Urinary bladder (tissue), 4 donors: ENCODE measurements at places on chromosomes 16 and 17. TPM values are rescaled to one million over a fixed set of nuclear protein-coding genes. Genes with fewer than 3 reads are reported as not detected.

DNA sequence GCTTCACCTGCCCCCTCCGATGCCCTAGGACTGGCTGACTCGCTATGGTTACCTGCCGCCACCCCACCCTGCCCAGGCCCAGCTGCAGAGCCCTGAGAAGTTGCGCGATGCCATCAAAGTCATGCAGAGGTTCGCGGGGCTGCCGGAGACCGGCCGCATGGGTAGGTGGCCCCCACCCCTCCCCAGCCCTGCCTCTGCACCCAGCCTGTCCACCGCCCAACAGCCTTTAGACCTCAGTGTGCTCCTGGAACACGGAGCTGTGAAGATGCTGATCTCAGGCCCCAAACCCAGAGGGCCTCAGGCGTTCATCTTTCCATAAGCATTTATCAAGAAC, 993 bp downstream of the MMP25 start:
- DNase-seq: no peak

GRCh38 chr16:88065747-88066142, 114.5 kb downstream of the BANP start:
- DNase-seq: no peak

GRCh38 chr17:14427900-14428647, 127.2 kb downstream of the HS3ST3B1 start:
- DNase-seq: no peak

DNA sequence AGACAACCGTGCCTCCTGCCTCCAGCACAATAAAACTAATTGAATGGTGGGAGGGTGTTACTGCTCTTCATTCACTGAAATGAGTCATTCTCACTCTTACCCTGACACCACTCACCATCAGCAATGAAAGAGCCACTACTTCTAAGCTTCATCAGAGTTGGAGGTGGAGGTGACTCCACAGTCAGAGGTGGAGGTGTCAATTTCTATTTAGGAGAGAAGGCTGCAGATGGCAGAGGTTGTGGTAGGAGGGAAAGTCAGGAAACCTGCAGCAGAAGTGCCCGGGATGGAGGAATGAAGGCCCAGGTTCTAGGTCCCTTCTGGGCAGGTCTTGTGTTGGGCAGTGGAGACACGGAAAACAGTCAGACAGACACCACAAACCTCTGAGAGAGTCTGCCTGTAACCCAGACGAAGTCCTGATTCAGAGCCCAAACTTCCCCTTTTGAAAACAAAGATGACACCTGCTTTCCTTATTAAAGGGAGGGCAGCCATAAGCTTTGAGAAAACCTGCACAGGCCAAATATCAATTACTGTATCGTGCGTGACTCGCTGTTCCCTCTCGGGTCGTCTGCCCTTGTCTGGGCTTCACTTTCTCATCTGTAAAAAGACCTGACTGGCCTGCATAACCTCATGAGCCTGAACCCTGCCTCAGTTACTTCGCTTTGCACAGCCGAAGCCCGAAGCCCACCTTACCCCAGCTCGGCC, 668 bp downstream of the ATPAF2 start:
- no peak for DNase-seq

The TP53TG3F gene
- not detected for polyA plus RNA-seq

The ABCA6 gene
- 35.9 TPM for polyA plus RNA-seq

The NEUROD2 gene
- polyA plus RNA-seq: not detected
